ENCODE measurements at places on chromosomes 12 and 14.

DNA sequence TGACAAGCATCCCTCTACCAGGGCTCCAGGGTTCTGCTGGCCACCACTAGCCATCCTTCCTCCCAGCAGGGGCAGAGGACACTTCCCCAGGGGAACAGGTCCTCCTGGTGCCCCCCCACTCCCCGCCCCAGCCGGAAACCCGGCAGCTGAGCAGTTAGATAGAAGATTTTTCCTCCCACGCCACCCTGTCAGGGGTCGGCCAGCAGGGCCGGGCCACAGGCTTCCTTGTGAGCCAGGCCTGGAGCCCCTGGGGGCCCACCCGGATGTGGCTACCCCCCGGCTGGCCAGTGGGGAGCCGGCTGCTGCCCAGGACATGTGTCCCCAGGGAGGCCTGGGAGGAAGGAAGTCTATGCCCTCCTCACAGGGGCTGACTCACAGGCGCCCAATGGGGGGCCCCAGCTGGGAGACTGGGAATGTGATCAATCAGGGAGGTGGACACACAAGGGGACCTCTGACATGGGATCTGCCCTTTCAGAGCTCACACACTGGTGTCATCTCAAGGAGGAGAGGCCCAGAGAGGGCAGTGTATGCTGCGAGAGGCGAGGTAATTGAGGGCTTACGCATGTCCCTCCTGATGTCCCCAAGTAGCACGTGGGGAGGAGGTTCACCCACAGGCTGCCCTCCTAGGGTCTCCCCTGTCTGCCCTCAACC is 4.2 kb downstream of the SH2B3 start:
- DNase-seq = no peak

DNA sequence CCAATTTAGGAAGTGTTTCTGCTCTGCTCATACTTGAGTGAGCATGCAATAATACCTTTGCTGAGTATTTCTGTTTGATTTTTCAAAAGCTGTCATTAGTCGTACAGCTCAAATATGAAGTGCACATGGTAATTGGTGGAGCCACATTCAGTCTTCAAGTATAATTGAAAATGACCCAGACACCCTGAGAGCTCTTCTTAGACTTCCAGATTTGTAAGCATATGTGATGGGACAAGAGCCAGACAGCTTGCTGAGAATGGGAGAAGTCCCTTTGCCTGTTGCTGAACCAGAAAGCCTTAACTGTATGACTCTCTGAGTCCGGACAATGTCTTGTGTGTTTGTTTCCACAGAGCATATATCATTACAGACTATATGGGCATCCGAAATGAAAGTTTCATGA is 307.3 kb downstream of the TMEM117 start:
- DNase-seq = no peak

GRCh38 chr12:107509421-107509820 is 176.2 kb upstream of the PWP1 start:
- DNase-seq = no peak

DNA sequence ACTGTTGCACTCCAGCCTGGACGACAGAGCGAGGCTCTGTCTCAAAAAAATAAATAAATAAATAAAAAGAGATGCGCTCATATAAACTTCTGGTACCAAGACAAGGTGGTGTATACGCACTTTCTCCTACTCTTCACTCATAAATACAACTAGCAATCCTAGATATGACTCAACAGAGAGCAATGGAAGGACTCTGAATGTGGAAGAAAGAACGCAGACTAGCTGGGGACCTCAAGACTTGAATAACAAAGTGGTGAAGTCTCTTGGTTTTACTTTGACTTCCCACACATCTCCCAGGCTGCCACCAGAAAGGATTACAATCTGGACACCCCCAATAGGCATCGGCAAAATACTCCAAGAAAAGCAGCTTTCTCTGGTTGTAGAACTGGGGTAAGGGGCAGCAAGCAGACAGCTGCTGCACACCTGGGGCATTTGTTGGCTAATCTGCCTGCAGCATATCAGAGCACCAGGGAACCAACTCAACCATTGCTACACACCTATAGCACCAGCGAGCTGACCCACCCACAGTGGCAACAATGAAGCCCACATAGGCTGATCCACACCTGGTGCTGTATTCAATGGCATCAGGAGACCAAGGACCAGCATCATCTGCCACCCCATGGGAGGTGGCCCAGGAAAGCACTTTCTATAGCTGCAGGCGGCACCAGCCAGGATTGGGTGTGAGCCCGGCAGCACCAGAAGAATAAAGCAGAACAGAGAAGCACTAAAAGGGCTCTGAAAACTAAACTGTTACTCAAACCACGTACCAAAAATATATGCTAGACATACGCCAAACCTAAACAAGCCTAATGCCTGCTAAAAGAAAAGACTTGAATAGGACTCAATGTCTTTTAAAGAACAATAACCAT is 1231.7 kb upstream of the TMEM132C start:
- DNase-seq = no peak

GRCh38 chr14:78445275-78445674 is 275.1 kb downstream of the NRXN3 start:
- no peak for DNase-seq

DNA sequence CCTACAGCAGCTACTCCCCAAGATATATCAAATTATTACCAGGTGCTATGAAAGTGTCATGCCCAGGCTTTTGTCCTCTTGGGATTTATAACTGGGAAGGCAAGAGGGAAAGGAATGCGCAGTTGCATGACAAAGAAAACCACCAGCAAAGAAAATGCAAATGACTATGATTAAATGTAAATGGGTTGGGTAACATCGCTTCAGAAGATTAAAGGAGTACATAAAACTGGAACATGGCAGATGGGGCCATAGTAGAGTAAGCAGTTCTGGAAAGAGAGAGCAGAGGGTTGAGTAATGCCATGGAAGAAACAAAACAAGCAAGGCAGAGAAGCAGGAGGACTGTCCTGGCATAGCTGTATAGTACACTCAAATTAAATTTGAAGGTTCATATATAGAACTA is 493.1 kb downstream of the NOVA1 start:
- no peak for DNase-seq

DNA sequence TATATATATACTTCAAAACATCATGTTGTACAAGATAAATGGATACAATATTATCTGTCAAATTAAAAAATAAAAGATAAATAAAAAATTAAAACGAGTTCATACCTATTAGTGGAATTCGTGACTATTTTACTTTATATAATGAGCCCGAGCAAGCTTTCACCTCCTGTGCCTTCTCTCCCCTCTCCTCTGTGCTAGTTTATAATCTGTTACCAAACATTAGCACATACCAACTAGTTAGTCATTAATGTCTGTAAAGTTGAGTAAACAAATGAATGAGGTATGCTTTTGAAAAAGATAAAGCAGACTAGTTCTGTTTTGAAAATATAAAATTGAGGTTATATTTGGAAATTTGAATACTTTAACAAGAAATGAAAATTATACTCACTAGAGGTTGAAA is 84.0 kb downstream of the LRRC9 start:
- DNase-seq = no peak

GRCh38 chr14:99001241-99001640 is 270.8 kb downstream of the BCL11B start:
- no peak for DNase-seq
